Hair follicular keratinocyte (primary cell): ENCODE measurements at places on chromosomes 3 and 15. TPM values are rescaled to one million over a fixed set of nuclear protein-coding genes. Genes with fewer than 3 reads are reported as not detected.

Gene UBAP1L
- total RNA-seq = 0.38 and 0.47 TPM in 2 replicates

Gene SMARCC1
- total RNA-seq = 29.2 and 32.2 TPM in 2 replicates

Gene BTLA
- total RNA-seq = not detected in 2 replicates

Gene IL17RE
- total RNA-seq = 10.8 and 19.7 TPM in 2 replicates

Gene TLR9
- not detected in 2 replicates for total RNA-seq

Gene GASK1A
- 0.91 and 0.94 TPM in 2 replicates for total RNA-seq

Gene CYP8B1
- total RNA-seq = not detected in 2 replicates

Gene CHRM5
- total RNA-seq = not detected in 2 replicates

Gene FBXW12
- not detected in 2 replicates for total RNA-seq

Gene TKT
- total RNA-seq = 768 and 817 TPM in 2 replicates

Gene EFL1
- 26.8 and 34.4 TPM in 2 replicates for total RNA-seq

Gene PLOD2
- 41.3 and 47.6 TPM in 2 replicates for total RNA-seq

Gene ARHGAP31
- 2.1 and 2.2 TPM in 2 replicates for total RNA-seq

Gene C3orf85
- not detected in 2 replicates for total RNA-seq

Gene PARP15
- 0.04 TPM in 1 of 2 replicates, not detected in the other for total RNA-seq

Gene ABHD2
- total RNA-seq = 16.6 and 23.8 TPM in 2 replicates

Gene CHRNA7
- not detected in 2 replicates for total RNA-seq

Gene IQGAP1
- total RNA-seq = 153 and 186 TPM in 2 replicates

Gene SOX14
- not detected in 2 replicates for total RNA-seq
